NCI-H2029 treated with DMSO at 0.1 percent for 48 hours (cell line): ENCODE measurements at places on chromosomes 6 and 20.
A peak's percentile ranks its signal among the peaks of the same experiment; 100 is the strongest.

GRCh38 chr6:89375427-89376267, 23.1 kb upstream of the UBE2J1 start:
- DNase-seq = peak; percentile 83

DNA sequence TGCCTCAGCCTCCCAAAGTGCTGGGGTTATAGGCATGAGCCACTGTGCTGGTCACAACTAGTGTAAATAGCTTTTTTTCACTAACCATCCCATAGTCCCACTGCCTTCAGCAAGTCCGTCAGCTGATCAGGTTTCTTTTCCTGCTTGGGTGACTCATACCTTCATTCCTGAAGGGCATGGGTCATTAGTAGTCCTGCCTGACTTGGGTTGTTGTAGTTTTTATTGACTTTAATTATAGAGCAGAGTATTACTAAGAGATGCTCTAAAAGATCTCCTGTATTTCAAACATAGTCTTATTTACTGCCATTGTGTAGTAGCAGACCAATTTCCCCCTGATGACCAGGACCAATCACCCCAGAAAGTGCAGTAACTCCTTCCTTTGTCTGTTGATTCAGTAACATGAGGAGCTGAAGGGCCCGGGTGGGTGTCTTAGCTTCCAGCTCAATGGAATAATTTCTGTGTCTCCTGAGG, 25.8 kb downstream of the HLA-C start:
- DNase-seq = no peak

DNA sequence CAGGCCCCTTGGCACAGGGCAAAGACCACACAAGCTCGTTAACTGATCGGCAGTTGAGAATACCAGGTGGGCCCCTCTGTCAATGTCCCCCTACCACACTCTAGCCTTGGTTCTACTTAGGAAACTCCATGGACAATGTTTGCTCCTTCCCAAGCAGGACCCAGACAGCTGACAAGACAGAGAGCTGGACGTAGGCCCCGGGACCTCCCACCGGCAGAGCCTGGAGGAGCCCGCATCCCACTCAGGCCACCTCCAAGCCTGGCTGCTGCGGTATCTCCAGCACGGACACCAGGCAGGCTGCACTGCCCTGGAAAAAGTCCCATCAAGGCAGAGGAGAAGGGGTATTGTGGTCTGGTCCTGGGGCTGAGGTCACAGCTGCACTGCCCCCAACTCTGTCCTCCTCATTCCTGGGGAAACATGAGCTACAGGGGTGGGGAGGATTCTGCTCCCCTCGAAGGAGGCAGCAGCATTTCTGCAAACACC, 6.2 kb upstream of the GRM4 start:
- DNase-seq = no peak

DNA sequence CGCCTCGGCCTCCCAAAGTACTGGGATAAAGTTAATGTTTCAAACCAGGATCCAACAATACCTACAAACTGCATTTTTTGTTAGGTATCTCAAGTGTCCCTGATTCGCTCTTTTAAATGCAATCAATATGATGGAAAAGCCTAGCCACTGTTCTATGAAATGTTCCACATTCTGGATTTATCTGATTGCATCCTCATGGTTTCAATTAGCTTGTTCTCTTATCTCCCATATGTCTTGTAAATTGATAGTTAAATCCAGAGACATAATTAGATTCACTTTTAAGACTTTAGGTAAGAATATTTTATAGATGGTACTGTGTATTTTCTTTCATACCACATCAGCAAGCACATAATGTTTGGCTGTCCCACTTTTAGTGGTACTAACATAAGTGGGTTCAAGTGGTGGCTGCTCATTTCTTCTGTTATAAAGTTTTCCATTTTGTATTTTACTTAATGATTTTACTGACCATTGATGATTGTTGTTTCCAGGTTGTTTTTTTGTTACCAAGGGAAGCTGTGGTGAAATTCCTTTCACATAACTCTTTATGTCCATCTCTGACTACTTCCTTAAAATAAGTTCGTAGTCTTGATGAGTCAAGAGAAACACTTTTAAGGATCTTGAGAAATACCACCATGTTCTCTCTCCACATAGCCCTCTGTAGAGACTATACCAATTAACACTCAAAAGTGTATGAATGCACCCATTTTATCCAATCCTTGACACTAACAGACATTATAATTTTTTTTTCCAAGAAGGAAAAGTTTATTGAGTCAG, 40.5 kb downstream of the RNGTT start:
- no peak for DNase-seq

- DNase-seq = no peak
Observed at GRCh38 chr6:39590871-39591393, 134.3 kb downstream of the KIF6 start.
